NCI-H82 (cell line): ENCODE measurements at places on chromosomes 16 and 17.

- no peak for DNase-seq
These were observed 263.9 kb downstream of the BCAS3 start for GRCh38 chr17:60941571-60941970.

- no peak for DNase-seq
These were observed 120.1 kb downstream of the CYLD start for GRCh38 chr16:50861970-50862411.

- no peak for DNase-seq
These were observed 13.7 kb upstream of the XYLT2 start for GRCh38 chr17:50332196-50332595.

DNA sequence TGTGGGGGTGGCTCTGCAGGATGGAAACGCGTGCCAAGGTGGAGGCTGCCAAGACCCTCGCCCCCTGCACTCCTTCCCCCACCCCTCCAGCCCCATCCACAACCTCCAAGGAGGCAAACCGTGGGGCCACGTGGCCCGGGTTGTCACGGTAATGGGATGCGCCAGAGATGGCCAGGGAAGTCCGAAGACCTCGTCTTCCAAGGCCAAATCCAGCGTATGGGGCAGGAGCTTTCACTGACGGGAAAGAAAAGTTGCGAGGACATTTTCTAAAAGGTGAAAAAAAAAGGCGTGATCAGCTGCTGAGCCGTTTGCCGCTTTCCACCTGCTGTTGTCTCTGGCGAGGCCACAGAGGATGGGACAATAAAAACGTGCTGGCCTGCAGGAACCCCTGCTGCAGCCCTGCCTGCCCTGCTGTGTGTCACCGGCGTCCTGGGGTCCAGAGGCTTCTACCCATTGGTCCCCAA is 28.3 kb upstream of the GSE1 start:
- DNase-seq, result no peak

DNA sequence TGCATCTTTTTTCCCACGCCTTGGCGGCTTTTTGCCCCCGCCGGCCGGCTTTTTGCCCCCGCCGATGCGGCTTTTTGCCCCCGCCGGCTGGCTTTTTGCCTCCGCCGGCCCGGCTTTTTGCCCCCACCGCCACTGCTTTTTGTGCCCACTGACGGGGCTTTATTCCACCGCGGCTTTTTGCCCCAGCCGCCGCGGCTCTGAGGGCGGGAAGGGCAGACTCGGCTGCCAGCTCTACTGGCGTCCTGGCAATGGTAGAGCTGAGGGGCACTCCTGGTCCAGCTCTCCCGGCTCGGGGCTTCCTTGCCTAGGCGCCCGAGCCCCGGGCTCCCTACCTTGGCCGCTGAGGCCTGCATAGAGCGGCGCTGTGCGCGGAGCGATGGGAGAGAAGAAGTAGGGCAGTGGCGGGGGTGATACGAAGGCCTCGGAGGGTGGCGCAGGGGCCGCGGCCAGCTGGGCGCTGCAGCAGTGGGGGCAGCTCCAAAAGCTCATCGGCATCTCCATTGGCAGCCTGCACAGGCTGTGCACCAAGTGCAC is 591.4 kb downstream of the TP53TG3F start:
- DNase-seq, result no peak

- no peak for DNase-seq
These were observed 133.7 kb upstream of the TNRC6C start for GRCh38 chr17:77824780-77825280.

GRCh38 chr16:53664724-53665345 is 38.8 kb downstream of the RPGRIP1L start:
- no peak for DNase-seq

DNA sequence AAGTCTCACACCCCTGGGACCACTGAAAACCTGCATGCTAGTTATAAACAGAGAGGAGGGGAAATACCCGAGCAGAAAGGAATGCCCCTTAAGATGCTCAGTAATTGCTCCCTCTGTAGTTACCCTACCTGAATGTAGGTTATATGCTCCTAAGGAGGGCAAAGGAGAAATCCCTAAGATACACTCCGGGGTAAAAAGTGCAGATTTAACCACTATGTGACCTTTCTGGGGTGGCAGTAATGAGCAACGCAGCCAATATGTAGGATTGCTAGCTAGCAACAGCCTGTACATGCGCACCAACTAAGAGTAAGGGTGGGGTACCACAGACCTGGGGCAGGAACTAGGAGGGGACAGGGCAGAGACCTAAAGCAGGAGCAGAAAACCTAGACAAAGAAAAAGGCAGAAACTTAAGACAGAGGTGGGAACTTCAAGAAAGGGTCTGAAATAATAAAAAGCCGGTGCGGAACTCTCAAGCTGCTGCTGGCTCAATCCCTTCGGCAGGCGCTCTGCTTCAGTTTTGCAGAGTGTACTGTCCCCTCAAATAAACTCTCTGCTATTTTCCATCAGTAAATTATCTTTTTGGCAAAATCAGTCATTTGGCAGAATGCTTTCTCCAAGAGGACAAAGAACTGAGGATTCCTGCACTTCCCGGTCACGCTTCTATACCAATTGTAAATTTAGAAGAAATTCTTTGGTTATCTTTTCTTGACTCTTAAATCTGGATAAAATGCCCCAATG is 823.8 kb downstream of the CDH11 start:
- no peak for DNase-seq
